Progenitor cell of endocrine pancreas (in vitro differentiated cells): ENCODE measurements at places on chromosomes 12 and 14.

GRCh38 chr12:49043856-49044258, 16.7 kb downstream of the KMT2D start:
- peak; percentile 55 for DNase-seq
- no peaks in the 10 kb centered on the region for H3K27me3 ChIP-seq
- H3K36me3 ChIP-seq = peaks cover 25% of the 10 kb centered on the region
- H3K4me1 ChIP-seq = no peaks in the 10 kb centered on the region
- no peak overlapping the region for H3K4me3 ChIP-seq
- peak overlapping the region; percentile 6 for H3K27ac ChIP-seq

DNA sequence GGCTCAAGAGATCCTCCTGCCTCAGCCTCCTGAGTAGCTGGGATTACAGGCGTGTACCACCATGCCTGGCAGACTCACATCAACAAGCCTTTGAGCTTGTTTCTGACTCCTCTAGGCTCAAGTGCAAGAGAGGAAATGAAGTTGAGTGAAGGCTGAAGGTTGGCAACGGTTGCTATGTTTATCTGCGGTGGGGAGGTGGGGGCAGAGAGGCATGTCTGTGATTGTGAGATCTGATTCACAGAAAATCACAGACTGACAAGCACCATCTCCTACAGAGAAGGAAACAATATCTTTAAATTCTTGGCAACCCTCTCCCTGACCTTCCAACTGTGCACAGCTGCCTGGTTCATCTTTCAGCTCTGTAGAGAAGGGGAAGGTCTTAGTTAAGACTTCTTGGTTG, 22.1 kb upstream of the NINJ2 start:
- no peak overlapping the region for H3K4me3 ChIP-seq
- H3K4me1 ChIP-seq = no peaks in the 10 kb centered on the region
- peaks cover 6% of the 10 kb centered on the region for H3K27me3 ChIP-seq
- H3K27ac ChIP-seq = no peak overlapping the region

DNA sequence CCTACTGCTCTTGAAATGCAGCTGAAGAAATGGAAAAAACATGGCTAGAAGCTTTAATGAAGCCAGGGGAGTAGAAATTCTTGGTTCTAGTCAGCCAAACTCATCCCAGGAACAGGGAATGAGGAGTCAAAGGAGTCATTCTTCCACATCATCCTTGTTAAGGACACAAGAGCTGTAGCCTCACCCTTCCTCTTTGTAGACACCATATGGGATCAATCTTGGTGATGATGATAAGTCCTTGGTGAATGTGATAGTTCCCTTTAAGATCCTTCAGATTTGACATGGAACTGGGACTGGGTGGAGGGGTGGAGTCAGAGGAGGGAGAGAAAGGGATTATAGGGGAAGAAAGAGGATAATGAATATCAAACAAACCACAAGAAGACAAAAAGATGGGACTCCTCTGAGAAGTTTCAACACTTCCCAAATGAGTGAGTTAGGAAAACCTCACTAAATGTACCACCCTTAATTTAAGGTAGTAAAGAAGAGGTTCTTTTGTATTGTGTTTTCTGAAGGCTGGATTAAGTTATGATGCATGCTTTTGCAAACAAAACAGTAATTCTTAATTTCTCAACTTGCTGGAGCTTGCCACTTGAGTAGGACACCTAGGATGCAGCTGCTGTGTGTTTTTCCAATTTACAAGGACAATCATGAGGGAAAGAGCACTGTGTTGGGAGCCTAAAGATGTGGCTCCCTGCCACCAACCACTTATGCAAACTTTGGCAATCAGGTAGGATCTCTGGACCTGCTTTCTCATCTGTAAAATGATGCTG, 104.0 kb downstream of the WIF1 start:
- H3K4me3 ChIP-seq = no peak overlapping the region
- H3K27ac ChIP-seq = no peak overlapping the region
- H3K27me3 ChIP-seq = peaks cover 5% of the 10 kb centered on the region
- H3K4me1 ChIP-seq = peaks cover 9% of the 10 kb centered on the region
- H3K36me3 ChIP-seq = no peaks in the 10 kb centered on the region

DNA sequence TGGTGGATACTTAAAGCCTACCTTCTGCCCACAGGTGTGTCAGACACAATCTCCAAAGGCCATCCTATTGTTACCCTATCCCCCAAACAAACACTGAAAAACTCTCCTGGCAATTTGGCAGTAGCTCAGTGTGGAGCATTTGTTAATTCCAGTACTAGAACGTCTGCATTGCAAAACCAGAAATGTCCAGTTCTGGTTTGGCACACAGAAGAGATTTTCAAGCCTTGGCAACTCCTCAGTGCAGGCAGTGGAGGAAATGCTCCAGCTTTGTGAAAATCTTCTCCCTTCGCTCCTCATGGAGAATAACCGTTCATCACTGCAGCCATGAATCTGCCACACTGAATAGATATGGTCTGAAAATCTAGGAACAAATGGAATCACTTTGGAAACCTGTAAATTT, 5.3 kb upstream of the SOCS2 start:
- H3K4me1 ChIP-seq = peaks cover 7% of the 10 kb centered on the region
- H3K27me3 ChIP-seq = peaks cover 1% of the 10 kb centered on the region
- H3K27ac ChIP-seq = no peak overlapping the region

DNA sequence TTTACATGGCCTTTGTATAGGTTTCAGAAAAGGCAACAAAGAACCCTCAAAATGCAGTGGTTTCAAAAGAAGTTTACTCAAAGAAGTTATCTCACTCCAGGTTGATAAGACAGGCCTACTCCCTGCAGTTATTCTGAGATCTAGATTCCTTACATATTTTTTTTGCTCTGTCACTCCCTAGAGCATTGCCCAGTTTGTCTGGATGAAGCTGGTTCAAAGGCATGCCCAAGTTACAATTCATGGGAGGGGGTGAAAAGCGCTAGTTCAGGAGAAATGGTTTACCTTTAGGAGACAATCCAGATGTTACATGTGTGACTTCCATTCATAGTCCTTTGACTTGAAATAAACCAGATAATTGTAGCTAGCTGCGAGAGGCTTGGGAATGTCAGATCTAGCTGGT, 115.0 kb downstream of the TPH2 start:
- no peaks in the 10 kb centered on the region for H3K4me1 ChIP-seq
- H3K36me3 ChIP-seq = no peaks in the 10 kb centered on the region
- no peak overlapping the region for H3K27ac ChIP-seq
- DNase-seq = no peak
- no peak overlapping the region for H3K4me3 ChIP-seq

GRCh38 chr14:94043111-94043755, 17.1 kb downstream of the OTUB2 start:
- H3K4me3 ChIP-seq = no peak overlapping the region
- no peaks in the 10 kb centered on the region for H3K27me3 ChIP-seq
- no peaks in the 10 kb centered on the region for H3K4me1 ChIP-seq
- no peak for DNase-seq

GRCh38 chr12:7512553-7512952, 9.0 kb upstream of the CD163 start:
- no peak overlapping the region for H3K27ac ChIP-seq
- no peaks in the 10 kb centered on the region for H3K27me3 ChIP-seq
- no peaks in the 10 kb centered on the region for H3K4me1 ChIP-seq
- H3K4me3 ChIP-seq = no peak overlapping the region

- peaks cover 17% of the 10 kb centered on the region for H3K36me3 ChIP-seq
- H3K27me3 ChIP-seq = no peaks in the 10 kb centered on the region
- no peaks in the 10 kb centered on the region for H3K4me1 ChIP-seq
- no peak for DNase-seq
Observed at GRCh38 chr12:57205931-57206330, 10.7 kb upstream of the NXPH4 start.

- no peak for DNase-seq
- H3K4me3 ChIP-seq = no peak overlapping the region
- no peak overlapping the region for H3K27ac ChIP-seq
- peaks cover 7% of the 10 kb centered on the region for H3K4me1 ChIP-seq
- no peaks in the 10 kb centered on the region for H3K36me3 ChIP-seq
Observed at GRCh38 chr12:45483571-45483970, 245.9 kb upstream of the ARID2 start.

- peaks cover 8% of the 10 kb centered on the region for H3K4me1 ChIP-seq
- no peak overlapping the region for H3K27ac ChIP-seq
- H3K27me3 ChIP-seq = peaks cover 6% of the 10 kb centered on the region
Observed at GRCh38 chr12:125402874-125403789, 337.9 kb downstream of the AACS start.

DNA sequence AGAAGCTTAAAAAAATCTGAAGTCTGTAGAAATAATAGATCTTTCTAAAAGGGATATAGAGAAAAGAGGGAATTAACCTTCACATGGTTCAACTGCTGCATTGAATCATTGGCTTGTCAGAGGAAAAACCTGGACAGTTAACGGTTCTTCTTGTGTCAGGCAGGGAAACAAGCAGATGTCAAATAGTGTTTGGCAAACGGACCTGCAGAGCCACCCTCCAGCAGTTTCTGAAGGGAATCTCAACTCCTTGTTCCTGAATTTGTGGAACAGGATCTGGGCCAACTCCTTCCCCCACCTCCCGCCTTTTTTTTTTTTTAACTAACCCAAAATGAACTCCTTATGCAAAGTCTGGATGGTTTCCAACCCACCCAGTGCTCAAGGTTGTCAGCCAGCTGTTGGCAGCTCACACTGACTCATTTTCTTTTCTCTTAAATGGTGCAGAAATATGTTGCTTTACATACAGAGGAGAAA, 187.3 kb downstream of the CAND1 start:
- no peaks in the 10 kb centered on the region for H3K4me1 ChIP-seq
- DNase-seq = no peak
- H3K27ac ChIP-seq = no peak overlapping the region

DNA sequence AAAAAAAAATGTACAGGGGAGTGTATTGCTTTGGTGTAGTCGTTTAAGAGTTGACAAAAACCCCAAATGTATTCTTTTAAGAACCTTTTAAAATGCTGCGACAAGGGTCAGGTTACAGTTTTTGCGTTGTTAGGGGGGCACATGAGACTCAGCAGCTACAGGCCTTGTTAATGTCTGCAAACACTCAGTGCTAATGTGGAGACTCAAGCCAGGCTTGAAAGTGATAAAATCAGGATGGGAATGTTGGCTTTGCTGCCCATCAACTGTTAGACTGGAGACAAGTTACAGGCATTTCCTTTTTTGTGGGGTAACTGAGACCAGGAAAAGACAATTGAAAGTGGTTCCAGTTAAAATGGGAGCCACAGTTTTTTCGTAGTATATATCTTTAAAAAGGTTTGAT, 84.8 kb downstream of the PRKCH start:
- no peaks in the 10 kb centered on the region for H3K27me3 ChIP-seq
- DNase-seq = no peak
- H3K36me3 ChIP-seq = no peaks in the 10 kb centered on the region
- H3K4me3 ChIP-seq = no peak overlapping the region

DNA sequence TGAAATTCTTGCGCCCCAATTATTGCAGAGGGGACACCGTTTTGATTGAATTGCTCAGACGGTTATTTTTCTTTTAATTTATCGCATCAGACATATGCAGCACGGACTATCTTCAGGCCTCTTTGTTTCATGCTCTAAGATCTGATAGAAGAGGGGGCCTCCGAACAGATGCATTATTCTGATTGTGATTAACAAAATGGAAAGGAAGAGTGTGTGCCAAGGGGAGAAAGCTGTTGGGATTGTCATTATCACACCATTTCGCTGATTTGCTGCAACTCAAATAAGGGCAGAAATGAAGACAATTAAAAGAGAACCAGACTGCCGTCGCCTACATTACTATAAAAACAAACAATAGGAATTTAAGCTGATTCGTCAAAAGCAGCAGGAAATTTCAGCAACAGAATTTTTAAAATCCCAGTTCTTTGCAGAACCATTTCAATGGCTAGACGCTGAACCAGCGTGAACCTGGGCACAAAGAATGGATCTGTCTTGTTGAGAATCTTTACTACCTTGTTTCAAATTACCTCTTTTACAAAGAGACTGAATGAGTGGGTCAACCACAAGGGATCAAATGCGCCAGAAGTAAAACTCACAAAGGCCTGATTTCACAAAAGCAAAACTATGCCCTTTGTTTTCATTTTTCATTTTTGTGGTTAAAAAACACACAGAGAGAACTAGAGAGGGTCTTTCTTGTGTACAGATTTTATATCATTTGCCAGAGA, 30.6 kb downstream of the TMEM132D start:
- H3K36me3 ChIP-seq = peaks cover 1% of the 10 kb centered on the region
- H3K27ac ChIP-seq = no peak overlapping the region
- H3K4me1 ChIP-seq = peaks cover 3% of the 10 kb centered on the region
- peaks cover 77% of the 10 kb centered on the region for H3K27me3 ChIP-seq
- no peak for DNase-seq
- no peak overlapping the region for H3K4me3 ChIP-seq

DNA sequence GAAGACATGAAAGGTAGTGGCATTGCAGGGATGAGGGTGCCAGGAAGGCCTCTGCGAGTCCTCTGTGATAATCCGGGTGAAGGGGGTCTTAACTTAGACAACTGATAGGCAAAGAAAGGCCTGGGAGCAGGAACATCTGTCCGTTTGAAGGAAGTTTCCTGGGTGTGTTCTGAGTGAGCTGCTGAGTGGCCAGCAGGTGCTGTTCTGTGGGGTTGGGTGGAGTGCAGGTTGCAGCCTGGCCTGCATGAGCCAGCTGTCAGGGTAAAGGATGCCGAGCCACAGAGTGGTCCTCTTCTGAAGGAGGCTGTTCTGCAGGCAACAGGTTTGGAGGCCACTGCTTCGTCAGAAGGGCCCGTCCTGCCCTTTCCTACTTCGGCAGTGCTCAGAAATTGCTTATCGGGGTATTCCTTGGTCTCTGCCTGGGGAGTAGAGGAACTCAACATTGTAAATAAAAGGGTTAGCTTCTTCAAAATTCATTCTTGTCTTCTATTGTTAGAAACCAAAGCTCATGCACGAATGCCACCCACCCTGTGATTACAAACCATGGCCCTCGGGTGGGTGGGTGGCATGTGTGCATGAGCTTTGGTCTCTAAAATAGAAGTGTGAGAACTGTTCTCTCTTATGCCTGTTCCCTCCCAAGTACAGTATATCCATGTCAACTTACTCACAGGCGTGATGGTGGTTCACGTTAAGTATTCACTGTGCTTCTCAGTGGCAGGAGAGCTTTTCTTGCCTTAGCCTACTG, 118.9 kb downstream of the CHST11 start:
- peaks cover 6% of the 10 kb centered on the region for H3K27me3 ChIP-seq
- peak overlapping the region; percentile 62 for H3K27ac ChIP-seq
- peaks cover 1% of the 10 kb centered on the region for H3K36me3 ChIP-seq
- no peaks in the 10 kb centered on the region for H3K4me1 ChIP-seq
- no peak overlapping the region for H3K4me3 ChIP-seq

DNA sequence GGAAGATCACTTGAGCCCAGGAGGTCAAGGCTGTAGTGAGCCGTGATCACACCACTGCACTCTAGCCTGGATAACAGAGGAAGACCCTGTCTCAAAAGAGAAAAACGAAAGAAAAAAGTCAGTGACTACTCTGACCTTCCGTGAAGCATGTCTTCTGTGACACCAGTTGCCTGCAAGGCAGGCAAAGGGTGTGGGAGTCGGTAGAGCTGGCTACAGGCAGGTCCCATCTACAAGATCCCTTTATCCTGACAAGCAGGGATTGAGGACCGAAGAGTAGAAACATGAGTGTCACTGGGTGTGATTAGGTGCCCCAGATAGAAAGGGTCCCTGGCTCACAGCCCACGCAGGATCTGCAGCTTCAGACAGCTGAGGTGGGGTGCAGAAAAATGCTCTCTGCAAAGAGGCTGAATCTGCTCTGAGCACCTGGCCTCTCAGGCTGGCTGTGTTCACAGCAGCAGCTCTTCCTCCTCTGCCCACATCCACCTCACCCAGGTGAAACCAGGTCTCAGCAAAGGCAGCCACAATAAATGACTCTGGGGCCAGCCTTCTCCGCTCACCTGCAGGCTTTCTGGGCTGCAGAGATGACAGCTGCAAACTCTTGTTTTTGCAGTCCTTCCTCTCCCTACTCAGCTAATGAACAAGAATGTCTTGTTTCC, 28.6 kb upstream of the HSP90B1 start:
- peaks cover 15% of the 10 kb centered on the region for H3K27me3 ChIP-seq
- no peak overlapping the region for H3K4me3 ChIP-seq
- no peaks in the 10 kb centered on the region for H3K36me3 ChIP-seq
- no peak for DNase-seq
- no peaks in the 10 kb centered on the region for H3K4me1 ChIP-seq
